Right atrium auricular region (tissue), 2 donors: ENCODE measurements at places on chromosomes 12 and 14.
A peak's percentile ranks its signal among the peaks of the same experiment; 100 is the strongest.

GRCh38 chr14:88598097-88598675, 35.3 kb downstream of the ZC3H14 start:
- DNase-seq, result no peak

DNA sequence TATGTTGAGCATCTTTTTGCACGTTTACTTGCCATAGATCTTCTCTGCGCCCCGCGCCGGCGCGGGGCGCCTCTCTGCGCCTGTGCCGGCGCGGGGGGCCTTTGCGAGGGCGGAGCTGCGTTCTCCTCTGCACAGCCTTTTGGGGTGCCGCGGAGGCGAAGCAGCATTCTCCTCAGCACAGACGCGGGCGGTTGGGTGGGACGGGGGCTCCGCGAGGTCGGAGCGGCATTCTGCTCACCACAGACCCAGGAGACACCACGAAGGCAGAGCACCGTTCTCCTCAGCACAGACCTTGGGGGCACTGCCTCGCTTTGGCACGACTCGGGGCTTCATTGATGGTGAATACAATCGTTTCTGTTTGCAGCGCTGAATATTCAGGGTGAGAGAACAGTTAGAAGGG, 28.5 kb upstream of the ANHX start:
- no peak for DNase-seq

DNA sequence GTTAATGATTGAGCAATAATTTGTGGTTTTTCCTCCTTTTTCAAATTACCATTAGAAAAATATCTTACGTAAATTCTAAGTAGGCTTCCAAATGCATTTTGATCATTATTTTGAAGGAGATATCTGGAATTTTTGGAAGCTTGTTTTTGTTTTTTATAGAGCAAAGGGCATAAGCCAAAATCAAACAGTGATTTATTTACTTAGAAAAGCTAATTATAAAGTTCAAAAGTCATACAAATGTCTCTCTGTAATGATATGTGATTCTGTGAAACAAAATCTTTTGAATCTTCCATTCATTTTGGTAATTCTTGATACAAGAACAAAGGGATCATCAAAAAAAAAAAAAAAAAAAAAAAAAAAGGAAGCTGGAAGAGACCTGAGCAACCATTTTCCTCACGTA, 416.8 kb downstream of the ETNK1 start:
- no peak for DNase-seq

DNA sequence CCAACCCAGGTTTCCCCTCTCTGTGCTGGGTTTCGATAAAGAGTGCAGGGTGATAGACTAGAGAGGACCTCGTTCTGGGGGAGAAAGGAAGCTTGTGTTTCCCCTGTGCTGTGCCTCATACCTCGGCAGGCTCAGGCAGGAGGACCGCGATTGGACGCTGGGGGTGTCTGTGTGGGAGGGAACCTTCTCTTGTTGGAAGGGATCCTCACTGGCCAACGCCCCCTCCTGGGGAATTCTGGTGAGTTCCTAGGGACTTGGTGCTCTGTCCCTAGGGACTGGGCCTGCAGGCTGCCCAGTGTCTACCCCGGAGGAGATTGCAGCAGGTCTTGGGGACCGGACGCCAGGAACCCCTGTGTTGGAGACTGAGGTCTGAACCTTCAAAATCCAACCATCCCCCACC, 157.4 kb upstream of the PRMT8 start:
- no peak for DNase-seq

DNA sequence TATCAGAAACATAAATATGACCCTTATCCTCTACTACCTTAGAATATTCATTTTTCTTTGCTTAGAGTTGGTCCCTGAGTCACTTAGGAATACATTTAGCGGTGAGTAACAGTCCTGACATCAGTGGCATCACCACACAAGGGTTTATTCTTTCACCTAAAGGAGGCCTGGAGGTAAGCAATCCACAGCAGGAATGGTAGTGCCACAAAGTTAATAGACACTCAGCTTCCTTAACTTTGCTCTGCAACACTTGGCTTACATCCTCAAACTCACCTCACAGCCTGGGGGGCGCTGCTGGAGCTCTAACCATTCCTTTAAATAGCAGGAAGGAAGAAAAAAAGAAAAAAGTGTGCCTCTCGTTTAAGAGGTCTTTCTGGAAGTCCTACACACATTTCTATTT, 29.1 kb downstream of the BBOF1 start:
- no peak for DNase-seq

GRCh38 chr12:21543151-21543550, 17.1 kb downstream of the SPX start:
- DNase-seq, result no peak

GRCh38 chr14:43449291-43449690, 1057.8 kb downstream of the FSCB start:
- no peak for DNase-seq

DNA sequence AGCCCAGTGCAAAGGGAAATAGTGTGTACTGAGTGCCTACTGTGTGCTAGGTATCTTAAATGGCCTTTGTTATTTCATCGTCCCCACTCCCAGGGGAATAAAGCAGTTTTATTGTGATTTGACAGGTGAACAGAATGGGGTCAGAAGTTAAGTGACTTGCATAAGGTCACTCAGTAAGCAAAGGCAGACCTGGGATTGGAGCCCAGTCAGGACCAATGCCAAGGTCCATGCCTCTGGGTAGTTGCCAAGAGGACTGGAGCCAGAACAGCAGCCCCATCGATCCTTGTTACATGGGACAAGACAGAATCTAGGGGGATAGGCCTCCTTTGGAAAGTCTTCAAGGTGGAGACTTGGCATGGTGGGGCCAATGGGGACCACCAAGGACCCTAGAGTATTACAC, 227.4 kb upstream of the PWP1 start:
- DNase-seq, result no peak

DNA sequence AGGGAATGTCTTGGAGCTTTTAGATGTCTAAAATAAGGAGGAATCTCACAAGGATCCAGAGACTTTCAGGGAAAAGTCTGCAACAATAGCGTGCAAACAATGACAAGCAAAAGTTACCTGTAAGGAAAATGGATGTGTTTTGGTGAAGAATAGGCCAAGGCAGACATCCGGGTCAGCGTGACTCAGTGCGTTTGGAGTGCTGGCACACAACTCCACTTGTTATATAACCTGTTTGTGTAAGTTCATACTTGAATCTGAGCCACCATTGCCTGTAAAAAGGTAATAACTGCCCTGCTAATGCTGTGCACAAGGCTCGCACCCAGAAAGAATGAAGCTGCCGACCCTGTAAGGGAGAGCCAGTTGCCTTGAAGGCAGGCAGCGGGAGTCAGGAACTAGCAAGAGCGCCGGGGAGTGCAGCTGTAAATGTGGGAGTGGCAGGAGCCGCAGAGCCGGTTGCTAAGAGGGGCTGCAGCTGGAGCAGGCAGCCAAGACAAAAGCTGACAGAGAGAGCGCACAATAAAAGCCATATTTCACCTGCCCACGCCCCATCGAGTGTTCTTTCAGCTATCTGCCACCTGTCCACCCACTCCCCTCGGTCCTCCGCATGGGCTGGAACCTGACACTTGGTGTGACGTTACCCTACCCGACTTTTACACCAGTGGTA, 638.5 kb upstream of the MIS18BP1 start:
- no peak for DNase-seq

- DNase-seq, result no peak
Measured at GRCh38 chr14:61145903-61146481, 135.1 kb downstream of the TMEM30B start.

DNA sequence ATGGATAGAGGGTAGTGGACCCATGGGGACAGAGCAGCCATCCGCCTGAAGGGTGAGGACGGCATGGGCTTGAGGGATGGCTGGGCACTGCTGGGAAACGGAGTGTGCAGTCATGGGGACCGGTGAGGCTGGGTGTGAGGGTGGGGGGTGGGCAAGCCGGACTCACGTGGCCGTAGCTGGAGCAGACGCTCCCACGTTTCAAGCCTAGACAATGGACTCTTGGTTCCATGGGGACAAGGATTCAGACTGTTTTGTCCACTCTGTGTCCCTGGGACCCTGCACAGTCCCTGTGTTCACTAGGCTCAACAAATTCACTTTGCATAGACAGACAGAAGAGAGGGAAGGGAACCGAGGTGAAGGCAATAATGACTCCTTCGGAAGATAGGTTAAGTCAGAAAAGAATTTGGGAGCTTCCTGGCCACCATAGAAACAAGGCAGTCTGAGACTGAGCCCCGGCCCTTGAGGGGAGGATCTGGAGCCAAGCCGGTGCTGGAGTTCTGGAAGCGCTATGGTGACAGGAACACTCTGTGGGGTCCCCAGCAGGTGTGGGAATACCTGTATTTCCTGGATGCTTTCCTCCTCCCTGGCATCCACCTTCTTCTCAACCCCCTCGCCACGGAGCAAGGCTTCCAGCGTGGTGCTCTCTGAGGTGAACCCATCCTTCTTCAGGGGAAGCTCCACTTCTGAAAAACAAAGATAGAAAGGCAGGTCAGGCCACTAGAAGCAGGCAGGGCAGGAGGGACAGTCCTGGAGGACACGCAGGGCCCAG, 162.5 kb downstream of the DPF3 start:
- DNase-seq, result no peak

GRCh38 chr12:120841525-120841924, 62.6 kb downstream of the SPPL3 start:
- no peak for DNase-seq

- DNase-seq, result no peak
Measured at GRCh38 chr12:124259154-124260066, 35.5 kb upstream of the RFLNA start.

GRCh38 chr14:87434011-87434410, 559.0 kb downstream of the GALC start:
- DNase-seq, result no peak

DNA sequence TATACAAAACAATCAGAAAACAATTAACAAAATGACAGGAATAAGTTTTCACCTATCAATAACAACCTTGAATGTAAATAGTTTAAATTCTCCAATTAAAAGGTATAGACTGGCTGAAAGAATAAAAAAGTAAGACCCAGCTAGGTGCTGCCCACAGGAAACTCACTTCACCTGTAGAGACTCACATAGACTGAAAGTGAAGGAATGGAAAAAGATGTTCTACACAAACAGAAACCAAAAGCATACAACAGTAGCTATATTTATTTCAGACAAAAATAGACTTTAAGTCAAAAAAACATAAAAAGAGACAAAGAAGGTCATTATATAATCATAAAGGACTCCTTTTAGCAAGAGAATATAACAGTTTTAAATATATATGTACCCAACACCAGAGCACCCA, 152.4 kb upstream of the PWP1 start:
- no peak for DNase-seq

DNA sequence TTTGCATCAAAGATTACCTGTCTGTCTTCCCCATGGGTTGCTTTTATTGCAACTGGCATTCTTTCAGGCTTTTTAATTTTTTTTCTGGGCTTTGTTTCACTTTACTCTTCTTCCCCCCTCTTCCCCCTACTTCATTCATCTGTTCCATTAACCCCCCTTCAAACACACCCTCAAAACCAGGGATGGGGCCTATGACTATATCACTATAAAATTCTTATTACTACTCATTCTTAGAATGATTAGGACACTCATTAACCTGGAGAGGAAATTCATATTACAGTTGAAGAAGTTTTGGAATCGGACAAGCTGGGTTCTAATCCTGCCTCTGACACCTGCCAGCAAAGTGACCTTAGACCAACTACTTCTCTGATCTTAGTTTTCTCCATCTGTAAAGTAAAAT, 24.8 kb upstream of the MDM1 start:
- no peak for DNase-seq

- no peak for DNase-seq
Measured at GRCh38 chr12:52204095-52204930, 12.5 kb upstream of the KRT80 start.

- DNase-seq, result no peak
Measured at GRCh38 chr12:11793921-11794710, 144.6 kb downstream of the ETV6 start.

GRCh38 chr12:91877456-91878235, 268.0 kb downstream of the BTG1 start:
- no peak for DNase-seq

GRCh38 chr12:4356041-4356327, 23.5 kb downstream of the FGF23 start:
- DNase-seq, result no peak

GRCh38 chr12:120702637-120703036, 7.6 kb upstream of the UNC119B start:
- no peak for DNase-seq

GRCh38 chr12:52669426-52669825, 10.8 kb downstream of the KRT1 start:
- no peak for DNase-seq

GRCh38 chr14:34355584-34356263, 106.3 kb downstream of the SPTSSA start:
- DNase-seq, result peak; percentile 63

DNA sequence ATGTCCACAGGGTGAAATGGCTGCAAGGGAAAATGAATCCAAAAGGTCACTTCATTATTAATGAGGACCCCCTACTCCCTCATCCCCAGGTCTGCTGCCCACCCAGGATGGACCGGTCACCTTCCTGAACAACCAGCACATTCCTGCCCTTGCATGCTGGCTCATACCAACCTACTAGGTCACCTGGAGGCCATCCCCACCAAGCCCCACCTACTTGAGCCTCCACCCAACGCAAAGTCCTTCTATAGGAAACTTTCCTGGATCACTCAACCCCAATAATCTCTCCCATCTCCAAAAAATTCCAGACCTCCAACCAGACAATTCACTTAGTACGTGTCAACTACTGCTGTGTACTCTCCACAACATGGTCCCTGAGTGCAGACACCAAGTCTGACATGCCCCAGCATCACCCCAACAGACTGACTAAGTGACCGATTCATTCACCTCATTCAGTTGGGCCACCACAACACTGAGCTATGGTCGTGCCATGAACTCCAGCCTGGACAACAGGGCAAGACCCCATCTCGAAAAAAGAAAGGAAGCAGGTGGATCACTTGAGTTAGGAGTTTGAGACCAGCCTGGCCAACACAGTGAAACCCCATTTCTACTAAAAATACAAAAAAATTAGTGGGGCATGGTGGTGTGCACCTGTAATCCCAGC, 18.1 kb downstream of the CLMN start:
- no peak for DNase-seq

- no peak for DNase-seq
Measured at GRCh38 chr12:53485955-53486735, 13.1 kb downstream of the MAP3K12 start.
